ENCODE measurements at places on chromosomes 5 and 9.

GRCh38 chr5:58024151-58024550 lies 435.7 kb downstream of the PLK2 start:
- DNase-seq = no peak

DNA sequence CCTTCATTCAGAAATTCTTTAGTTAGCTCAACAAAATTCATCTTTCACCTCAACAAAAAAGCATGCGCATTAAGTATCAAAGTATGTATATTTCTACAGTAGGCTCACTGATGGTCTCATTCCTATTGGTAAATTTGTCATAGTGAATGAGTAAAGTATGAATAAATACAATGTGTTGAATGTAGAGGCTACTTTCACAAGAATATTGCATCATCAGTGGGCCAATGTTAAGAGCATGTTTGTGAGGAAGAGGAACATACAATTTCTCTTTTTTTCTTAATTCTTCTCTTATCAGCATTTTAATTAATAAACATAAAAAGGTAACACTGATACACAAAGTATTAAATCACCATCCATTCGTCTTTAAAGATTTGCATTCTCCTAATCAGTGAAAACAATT lies 505.1 kb downstream of the CETN3 start:
- DNase-seq = no peak

DNA sequence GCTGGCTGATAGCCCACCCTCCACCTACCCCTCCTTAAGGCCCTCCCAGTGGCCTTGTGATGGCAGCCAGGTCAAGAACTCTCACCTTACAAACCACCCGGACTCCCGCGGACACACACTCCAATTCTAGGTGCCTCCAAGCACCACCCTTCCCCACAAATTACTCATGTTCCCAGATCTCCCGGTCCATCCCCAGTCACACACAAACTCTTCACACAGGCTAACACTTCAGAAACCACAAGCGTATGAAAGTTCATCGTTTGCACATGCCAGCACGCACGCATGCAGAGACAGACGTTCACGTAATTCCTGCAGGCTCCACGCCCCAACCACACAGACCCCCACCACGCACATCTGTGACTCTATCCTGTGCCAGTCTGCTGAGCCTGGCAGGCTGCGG lies 18.0 kb downstream of the NR5A1 start:
- DNase-seq = no peak

GRCh38 chr5:67577424-67577823 lies 380.8 kb upstream of the CD180 start:
- DNase-seq = no peak

GRCh38 chr5:109741390-109741789 lies 51.7 kb downstream of the MAN2A1 start:
- DNase-seq = no peak

DNA sequence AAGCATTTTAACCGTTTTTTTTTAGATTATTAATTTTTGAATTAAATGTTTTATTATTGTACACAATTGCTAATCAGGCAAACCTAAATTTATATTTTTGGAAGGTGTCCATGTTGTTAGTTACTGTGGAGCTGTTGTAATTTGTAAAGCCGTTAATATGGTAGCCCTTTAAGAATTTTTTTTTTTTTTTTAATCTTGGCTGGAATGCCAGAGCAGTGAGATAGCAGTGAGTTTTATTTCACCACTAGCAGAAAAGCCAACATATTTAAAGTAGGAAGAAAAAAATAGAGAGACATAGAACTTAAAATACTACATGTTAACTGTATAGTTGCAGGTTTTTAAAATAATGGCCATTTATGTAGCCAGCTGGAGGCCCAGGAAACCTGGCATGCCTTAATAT lies 35.3 kb upstream of the RNF20 start:
- DNase-seq = no peak

DNA sequence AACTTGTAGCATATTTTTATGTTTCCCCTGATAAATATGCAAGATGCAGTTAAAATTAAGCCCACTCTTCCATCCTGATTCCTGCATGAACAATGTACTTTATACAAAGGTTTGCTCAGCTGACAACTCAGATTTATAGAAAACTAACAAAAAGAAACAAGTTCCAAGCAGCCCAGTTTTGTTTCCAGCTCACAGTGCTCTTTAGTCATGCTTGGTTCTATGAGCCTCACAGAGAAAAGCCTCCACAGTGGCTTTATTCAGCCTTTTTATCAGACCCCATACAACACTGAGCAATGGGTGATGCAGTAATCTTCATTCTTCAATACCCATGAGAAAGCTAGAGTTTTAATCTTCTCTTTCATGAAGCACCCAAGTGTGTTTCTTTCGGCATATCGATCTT lies 329.6 kb downstream of the SLCO4C1 start:
- no peak for DNase-seq

GRCh38 chr9:112065806-112066606 lies 109.1 kb downstream of the SUSD1 start:
- DNase-seq = no peak

DNA sequence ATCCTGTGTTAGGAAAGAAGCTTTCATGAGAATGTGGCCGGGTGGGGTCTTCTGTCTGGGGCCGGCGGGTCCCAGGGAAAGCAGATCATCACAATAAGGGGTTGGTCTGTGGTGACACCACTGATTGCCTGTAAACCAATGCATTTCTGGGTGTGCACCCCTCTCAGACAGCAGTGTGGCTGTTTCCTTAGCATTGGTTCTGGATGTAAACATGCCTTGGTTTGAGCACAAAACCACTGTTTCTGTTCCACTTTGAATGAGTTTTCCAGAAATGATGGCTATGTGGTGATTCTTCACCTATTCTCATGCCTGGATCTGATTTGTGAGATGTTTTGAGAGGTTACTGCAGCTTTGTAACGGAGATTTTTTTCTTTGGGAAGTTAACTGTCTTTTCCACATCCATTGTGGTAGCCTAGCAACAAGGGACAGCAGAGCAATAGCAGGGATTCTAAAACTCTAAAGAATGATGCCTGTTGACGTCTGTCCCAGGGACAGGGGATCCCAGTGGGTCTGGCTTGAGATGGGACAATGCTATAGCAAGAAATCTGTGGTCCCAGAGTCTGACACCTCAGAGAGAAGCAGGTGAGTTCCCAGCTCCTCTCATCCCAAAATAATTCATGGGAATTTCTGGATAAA lies at the start of gene CCDC192:
TSS of gene CCDC192 (plus strand) at position 466 of the 636 bp plus-strand sequence. CDS start at position 521, 55 bp downstream.
- no peak for DNase-seq

GRCh38 chr5:133325864-133326263 lies 274.1 kb downstream of the HSPA4 start:
- DNase-seq = no peak

DNA sequence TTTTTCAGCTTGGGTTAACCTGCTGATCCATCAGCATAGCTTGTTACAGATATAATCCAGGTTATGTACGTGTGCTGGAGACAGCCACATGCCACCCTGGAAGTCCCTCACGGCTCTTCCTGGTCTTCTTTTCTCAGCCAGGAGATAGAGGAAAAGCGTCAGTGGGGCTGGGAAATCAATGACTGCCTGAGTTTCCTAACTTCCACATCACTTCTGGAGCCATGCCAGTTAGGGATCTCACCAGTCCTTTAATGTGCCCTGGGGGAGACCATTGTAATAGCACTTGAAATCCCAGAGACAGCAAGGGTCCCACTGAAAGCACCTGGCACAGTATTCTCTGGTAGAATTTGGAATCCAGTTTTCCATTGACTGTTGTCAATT lies 29.2 kb downstream of the ANXA2R start:
- DNase-seq = no peak
